ENCODE measurements at places on chromosomes 13 and 19.

GRCh38 chr19:46361915-46362314 is 15.0 kb downstream of the PPP5C start:
- DNase-seq: no peak

- no peak for DNase-seq
Measured at GRCh38 chr13:101726681-101727080, 274.2 kb downstream of the ITGBL1 start.

GRCh38 chr13:102642029-102642428 is 45.2 kb downstream of the TPP2 start:
- no peak for DNase-seq

- peak; percentile 96 for DNase-seq
Measured at GRCh38 chr13:99465454-99465853, 35.8 kb upstream of the TM9SF2 start.

GRCh38 chr13:37539170-37539569 is 59.4 kb downstream of the POSTN start:
- no peak for DNase-seq

DNA sequence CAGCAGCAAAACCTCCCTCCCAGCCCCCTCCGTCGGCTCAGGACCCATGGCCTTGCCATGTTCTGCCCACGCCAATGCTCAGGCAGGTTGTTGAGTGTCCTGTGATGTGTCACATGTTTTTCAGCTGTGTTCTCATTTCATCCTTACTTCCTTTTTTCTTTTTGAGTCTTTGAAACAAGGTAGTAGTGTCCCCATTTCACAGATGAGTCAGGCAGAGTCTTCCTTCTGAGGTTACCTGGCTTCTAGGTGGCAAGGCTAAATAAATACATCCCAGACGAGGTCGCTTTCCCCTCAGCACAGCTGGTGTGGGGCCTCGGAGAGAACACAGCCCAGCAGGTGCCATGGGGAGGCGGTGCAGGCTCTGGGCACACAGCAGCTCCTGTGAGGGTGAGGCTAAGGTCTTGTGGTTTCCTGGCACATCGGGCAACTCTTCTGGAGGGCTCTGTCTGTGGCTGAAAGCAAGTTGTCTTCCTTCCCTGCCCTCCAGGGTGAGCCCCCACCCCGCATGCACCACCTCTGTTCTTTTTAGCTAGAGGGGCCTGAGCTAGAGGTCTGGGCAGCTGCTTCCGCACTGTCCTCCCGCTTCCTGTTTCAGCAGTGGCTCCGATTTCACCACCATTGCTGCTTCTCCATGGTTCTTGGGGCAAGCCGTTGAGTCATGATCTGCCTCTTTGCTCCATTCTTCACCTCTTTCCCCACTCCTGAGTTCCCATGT is 15.1 kb downstream of the PRAM1 start:
- DNase-seq: no peak

DNA sequence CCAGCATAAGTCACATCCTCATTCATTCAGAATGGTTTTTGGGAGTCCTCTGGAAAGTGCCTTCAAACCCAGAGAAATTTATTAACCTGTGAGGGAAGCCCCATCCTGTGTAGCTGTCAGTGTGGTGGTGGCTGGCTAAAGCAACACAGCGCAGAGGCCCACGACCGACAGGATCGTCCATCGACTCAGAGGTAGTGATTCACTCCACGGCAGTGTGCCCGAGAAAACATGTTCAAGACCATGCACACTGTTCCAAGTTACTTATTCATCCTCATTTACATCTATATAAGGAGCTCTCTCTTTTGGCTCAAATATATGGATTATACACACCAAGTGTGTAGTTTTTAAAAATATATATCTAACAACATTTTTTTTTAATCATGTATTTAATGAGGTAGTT is 96.3 kb upstream of the SLC15A1 start:
- no peak for DNase-seq

GRCh38 chr13:101511766-101512165 is 59.3 kb downstream of the ITGBL1 start:
- DNase-seq: no peak

GRCh38 chr19:45668342-45668871 is 386 bp downstream of the GIPR start:
- DNase-seq: no peak

DNA sequence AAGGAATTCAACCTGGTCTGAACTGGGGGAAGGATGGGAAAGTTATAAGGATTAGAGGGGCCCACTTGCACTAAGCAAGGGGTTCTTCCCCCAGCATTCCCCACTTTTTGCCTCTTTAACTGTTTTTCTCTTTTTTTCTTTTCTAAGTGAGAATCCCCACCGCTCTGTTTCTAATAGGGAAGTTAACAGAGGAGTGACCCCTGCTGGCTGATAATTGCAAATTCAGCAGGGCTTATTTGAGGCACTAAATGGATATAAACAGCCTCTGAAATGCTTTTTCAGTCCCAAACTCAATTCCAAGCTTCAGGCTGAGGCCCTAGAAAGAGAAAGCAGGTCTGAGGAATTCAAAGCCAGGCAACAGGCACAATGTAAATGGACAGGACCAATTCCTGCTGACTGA is 38.2 kb upstream of the CEACAM21 start:
- no peak for DNase-seq

DNA sequence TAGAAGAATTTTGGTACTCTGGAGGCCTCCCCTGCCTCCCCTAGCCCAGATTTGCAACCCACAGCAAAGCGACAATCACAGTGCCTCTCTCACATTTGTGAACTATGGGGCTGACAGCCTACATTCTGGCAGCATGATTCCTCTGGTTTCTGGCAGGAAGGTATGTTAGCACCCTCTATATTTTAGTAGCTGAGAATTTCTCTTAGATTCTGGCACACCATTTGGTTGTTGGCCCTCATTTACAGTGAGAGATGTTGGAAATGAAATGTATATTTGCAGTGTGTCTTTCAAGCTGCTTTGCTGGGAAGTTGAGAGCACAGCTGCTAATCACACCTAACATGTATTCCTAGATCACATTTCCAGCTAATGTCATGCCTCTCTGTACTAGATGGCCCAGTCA is 735.0 kb downstream of the FGF9 start:
- no peak for DNase-seq

GRCh38 chr13:102176846-102177245 is 225.0 kb downstream of the FGF14 start:
- no peak for DNase-seq

DNA sequence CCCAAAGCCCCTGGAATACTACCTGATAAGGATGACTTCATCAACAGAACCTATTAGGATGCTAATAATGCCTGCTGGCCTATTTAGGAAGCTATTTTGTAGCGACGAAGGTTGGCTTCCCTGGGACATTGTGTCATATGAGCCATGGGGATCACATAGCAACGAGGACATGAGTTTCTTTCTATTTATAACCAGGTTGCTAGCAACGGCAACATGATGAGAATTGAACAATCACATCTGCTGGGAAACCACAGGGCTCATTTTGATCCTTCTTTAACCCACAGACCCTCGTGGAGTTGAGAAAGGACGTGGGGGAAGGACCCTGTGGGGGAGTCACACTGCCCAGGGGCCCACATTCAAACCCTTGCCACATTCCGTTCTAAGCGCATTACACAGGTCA is 172.2 kb downstream of the COL4A1 start:
- DNase-seq: no peak

- DNase-seq: no peak
Measured at GRCh38 chr13:33353210-33353609, 67.7 kb upstream of the STARD13 start.

DNA sequence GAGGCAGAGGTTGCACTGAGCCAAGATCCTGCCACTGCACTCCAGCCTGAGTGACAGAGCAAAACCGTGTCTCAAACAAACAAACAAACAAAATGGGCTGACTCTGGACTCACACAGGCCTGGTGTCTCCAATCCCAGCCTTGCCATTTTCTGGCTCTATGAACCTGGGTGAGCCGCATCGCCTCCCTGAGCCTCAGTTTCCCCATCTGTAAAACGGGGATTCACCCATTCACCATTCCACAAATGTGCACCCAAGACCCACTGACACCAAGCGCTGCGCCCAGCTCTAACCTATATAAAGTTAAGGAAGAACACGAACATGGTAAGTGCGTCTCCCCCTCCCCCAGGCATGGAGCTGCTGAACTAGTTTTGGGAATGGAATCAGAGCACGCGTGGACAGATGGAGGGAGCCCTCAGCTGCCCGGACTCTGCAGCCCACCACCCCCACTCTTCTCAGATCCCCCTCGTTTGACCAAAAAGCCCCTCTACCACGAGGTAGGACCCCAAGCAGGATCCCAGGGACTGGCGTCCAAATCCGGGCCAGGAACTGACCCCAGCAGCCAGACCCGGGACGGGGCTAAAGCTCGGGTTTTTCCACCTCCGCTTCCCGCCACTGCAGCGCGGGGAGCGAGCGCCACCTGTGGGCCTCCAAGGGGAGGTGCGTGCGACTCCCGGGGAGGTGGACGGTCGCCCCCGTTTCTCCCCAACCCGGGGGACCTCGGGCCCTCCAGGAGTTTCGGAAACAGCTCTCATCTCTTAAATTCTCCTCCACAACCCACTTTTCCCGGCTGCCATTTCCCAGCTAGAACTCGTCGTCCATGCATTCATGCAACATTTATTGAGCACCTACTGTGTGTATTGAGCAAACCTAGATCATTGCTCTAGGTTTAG is 33.0 kb upstream of the ADGRE5 start:
- no peak for DNase-seq

- DNase-seq: no peak
Measured at GRCh38 chr13:107838588-107839161, 376.7 kb downstream of the LIG4 start.

DNA sequence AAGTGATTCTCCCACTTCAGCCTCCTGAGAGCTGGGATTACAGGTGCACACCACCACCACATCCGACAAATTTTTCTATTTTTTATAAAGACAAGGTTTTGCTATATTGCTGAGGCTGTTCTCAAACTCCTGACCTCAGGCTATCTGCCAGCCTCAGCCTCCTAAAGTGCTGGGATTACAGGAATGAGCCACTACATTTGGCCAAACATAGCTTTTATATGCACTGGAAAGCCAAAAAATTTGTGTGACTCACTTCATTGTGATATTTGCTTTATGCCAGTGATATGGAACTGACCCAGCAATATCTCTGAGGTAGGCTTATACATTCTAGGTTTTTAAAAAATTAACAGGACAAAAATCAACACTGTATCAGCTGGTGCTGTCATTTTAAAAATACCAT is 26.8 kb upstream of the ACOD1 start:
- DNase-seq: no peak

DNA sequence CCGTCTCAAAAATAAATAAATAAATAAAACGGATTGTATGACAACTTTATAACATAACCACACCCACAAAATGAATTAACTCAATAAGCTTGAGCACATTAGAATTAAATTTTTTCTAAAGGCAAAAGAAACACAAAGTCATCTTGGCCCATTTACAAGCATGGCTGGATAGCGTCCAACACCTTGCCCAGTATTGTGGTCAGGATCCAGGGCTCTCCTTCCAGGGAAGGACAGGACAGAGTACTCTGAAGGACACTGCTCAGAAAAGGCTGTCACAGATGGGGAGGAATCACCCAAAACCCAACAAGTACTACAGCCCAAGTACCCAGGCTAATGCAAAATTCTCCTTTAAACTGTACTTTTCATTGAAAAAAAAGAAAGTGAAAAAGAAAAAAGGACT is 27.1 kb downstream of the SUGP2 start:
- DNase-seq: no peak

DNA sequence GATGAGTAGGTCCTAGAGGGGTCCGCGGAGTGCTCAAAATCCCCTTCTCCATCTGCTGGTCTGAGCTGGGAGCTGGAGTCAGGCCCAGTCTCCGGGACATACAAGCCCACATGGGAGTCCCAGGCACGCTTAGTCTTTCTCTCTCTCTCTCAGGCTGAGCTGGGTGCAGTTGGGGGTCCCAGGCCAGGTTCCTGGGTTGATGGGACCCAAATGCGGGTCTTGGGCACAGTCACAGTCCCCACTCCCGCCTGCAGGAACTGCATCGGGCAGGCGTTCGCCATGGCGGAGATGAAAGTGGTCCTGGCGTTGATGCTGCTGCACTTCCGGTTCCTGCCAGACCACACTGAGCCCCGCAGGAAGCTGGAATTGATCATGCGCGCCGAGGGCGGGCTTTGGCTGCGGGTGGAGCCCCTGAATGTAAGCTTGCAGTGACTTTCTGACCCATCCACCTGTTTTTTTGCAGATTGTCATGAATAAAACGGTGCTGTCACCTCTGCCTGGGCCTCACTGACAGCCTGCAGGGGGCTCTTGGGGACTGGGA is 23.8 kb downstream of the CYP4F12 start:
- no peak for DNase-seq

DNA sequence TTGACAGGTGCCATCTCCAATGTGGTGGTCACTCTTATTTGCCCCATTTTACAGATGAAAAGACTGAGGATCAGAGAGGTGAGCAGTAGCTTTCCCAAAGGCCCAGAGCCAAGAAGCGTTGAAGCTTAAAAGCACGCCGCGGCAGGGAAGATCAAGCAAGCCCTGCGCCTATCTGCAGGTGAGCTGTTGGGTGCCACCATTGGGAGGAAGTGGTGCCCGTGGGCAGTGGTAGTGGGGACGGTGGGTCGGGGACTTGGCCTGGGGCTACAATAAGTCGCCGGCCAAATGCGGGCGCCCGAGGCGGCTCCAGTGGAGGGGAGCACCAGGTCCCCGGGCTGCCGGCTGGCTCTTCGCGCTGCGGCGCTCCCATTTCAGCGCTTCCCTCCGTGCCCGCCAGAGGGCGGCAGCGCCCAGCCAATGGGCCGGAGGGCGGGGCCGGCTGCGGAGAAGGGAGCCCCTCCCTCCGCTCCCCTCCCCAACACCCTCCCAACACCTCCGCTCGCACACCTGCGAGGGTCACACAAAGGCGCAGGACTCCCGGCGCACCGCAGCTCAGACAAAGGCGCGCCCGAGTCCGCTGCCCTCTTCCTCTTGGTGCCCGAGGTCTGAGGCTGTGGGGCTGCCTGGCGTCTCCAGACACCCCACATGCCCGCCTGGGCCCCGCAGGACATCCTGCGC is 744 bp upstream of the POU2F2 start:
- DNase-seq: peak; percentile 25

GRCh38 chr13:79541426-79542049 is 60.6 kb downstream of the NDFIP2 start:
- DNase-seq: peak; percentile 63

- no peak for DNase-seq
Measured at GRCh38 chr19:1794424-1795172, 17.5 kb downstream of the ATP8B3 start.

- peak; percentile 81 for DNase-seq
Measured at GRCh38 chr19:17469481-17470067, 750 bp upstream of the SLC27A1 start.

DNA sequence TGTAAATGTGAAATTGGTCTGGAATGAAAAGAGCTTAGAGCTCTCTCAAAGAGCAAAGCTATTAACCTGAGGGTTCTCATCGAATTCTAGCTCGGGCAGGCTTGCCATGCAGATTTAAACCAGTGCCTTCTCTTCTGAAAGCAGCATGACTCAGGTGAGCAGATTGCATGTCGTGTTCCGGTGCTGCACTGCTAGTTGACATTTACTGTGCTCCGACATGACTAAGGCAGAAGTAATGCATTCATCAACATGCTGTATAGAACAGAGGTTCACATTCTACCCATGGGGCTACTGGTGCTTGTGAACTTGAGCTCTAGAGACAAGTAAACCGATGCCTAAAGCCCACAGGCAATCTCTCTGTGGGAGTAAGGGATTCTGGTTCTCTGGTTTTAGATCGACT is 947.7 kb downstream of the EFNB2 start:
- no peak for DNase-seq

GRCh38 chr19:35531291-35531690 is 2.0 kb upstream of the GAPDHS start:
- DNase-seq: no peak
